ENCODE measurements at places on chromosomes 3 and 15.

DNA sequence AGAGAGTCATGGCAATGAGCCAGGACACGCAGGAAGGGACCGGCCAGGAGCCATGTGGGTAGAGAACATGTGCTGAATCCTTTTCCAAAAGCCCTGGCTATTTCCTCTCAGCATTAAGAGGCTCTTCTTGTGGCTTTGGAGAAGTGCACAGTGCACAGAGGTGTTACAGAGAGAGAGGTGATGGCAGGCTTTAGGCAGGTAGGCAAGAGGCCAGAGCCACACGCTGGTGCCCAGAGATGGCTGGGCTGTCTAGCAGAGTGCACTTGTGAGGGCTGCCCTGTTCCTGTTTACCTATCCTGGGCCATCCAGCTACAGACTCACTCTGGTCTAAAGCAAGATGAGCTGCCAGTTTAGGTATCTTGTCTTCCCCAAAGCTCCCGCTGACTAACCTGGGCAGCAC, 402.6 kb downstream of the OCA2 start:
- DNase-seq: no peak

DNA sequence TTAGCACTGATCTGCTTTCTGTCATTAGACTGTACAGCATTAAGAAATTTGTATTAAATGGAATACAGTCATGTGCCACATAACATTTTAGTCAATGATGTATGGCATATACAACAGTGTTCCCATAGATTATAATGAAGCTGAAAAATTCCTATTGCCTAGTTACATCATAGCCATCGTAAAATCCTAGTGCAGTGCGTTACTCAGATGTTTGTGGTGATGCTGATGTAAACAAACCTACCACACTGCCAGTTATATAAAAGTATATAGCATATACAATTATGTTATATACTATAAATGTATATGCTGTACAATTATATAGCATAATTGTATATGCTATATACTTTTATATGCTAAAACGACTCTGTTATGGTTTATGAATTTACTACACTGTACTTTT, 41.7 kb downstream of the APH1B start:
- DNase-seq: no peak

DNA sequence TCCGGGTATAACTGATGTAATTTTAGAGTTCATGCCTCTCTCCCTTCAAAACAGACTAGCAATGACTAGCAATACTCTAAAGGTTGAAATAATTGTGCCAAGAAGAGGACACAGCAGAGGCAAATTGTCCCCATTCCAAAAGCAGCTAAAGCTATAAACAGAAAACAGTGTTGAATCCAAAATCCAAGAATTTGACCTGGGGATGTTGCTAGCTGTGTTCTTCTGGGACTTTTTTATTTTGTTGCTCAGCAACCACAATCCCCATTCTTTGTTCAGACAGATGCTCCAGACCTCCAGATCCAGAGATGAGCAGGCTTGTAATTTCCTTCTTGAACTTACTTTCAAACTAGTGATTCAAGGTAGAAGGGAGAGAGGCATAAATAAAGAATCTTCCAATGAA, 191.5 kb downstream of the FOXB1 start:
- no peak for DNase-seq

- DNase-seq: no peak
Measured at GRCh38 chr15:81024265-81024872, 23.6 kb downstream of the TLNRD1 start.

DNA sequence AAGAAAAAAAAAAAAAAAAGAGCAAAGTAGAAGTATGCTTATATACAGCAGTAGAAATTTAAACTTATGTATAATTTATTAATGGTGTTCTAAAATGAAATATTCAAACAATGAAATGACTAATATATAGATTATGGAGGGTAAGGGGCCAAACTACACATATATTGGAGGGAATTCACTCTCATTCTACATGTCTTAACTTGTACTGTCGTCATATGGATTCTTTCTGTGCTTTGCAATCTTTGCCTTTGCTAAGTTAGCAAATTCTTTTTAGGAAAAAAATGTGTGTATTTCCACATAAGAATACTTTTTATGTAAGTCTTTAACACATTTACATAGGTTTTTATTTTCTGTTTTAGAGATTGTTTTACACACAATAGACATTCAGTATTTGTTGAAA, 118.9 kb upstream of the MBNL1 start:
- DNase-seq: no peak
